Transverse colon (tissue), 4 donors: ENCODE measurements at places on chromosomes 5 and 9. TPM values are rescaled to one million over a fixed set of nuclear protein-coding genes. Genes with fewer than 3 reads are reported as not detected.

Gene RANBP17
- total RNA-seq, result 10.2 TPM

GRCh38 chr5:173281910-173282309, 46.3 kb downstream of the STC2 start:
- DNase-seq, result no peak
- H3K27ac ChIP-seq, result no peak overlapping the region
- no peaks in the 10 kb centered on the region for H3K36me3 ChIP-seq
- H3K4me1 ChIP-seq, result no peaks in the 10 kb centered on the region

Gene LTC4S
- total RNA-seq, result not detected

Gene CAVIN4
- total RNA-seq, result not detected

Gene UBE2QL1
- 0.64 TPM for total RNA-seq

- H3K36me3 ChIP-seq, result no peaks in the 10 kb centered on the region
- no peak for DNase-seq
- peaks cover 2% of the 10 kb centered on the region for H3K4me1 ChIP-seq
- no peaks in the 10 kb centered on the region for H3K27me3 ChIP-seq
Observed at GRCh38 chr5:115460472-115460871, 84.1 kb downstream of the FEM1C start.

DNA sequence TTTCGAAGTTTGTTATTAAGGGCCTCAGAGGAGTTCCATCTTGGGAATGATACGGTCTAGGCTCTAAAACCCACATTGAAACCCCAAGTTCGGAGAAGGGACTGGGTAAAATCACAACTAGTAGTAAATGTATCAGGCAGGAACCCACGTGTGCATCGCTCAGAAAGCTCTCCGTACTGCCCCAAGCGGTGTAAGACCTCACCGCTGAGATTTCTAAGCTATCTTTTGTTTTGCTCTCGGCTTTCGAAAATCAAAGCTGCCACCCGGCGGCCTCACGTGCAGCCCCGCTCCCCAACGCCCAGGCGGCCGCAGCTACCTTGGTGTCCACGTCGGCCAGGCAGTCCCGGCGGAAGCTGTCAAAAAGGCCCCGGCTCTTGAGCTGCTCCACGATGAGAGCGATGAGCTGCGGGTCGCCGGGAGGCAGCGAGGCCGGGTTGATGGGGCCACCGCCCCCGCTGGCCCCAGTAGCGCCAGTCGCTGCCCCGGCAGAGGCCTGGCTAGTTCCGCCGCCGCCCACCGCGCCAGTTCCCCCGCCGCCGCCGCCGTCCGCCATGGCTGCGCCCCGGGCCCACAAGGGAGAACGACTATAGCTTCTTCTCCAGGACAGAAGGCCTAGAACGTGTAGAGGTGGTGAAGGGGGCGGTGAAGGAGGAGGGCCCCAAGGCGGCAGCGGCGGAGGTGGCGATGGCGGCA, 420 bp downstream of the BOD1 start:
- H3K4me1 ChIP-seq, result peaks cover 18% of the 10 kb centered on the region
- H3K4me3 ChIP-seq, result peak overlapping the region; percentile 98
- H3K36me3 ChIP-seq, result no peaks in the 10 kb centered on the region

- H3K4me3 ChIP-seq, result no peak overlapping the region
- DNase-seq, result no peak
- H3K36me3 ChIP-seq, result no peaks in the 10 kb centered on the region
- H3K27me3 ChIP-seq, result peaks cover 51% of the 10 kb centered on the region
- no peak overlapping the region for H3K27ac ChIP-seq
- peaks cover 43% of the 10 kb centered on the region for H3K4me1 ChIP-seq
Observed at GRCh38 chr9:34594177-34594576, 4.7 kb upstream of the CNTFR start.

DNA sequence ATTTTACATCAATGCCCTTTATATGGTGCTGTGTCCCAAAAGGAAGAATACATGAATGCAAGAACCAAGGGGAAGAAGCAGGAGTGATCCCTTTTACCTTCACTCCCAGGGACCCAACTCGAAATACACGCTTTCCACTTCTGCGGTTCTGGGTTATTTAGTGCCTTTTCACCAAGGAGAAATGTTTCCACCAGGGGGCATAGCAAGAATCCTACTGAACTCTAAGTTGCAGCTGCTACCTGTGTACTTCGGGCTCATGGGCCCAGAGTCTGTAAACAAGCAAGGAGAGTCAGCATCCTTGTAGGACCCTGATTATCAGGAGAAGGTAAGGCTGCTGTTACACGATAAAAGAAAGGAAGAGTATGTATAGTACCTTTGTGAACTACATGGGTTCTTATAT, 45.7 kb downstream of the DPYSL3 start:
- H3K27ac ChIP-seq, result no peak overlapping the region
- no peaks in the 10 kb centered on the region for H3K27me3 ChIP-seq
- H3K4me3 ChIP-seq, result no peak overlapping the region
- no peak for DNase-seq
- H3K36me3 ChIP-seq, result no peaks in the 10 kb centered on the region
- peaks cover 2% of the 10 kb centered on the region for H3K4me1 ChIP-seq

Gene FER
- total RNA-seq, result 7.5 TPM

GRCh38 chr5:158398360-158399201, 539.6 kb upstream of the CLINT1 start:
- H3K27ac ChIP-seq, result no peak overlapping the region
- DNase-seq, result no peak
- H3K27me3 ChIP-seq, result no peaks in the 10 kb centered on the region
- H3K36me3 ChIP-seq, result no peaks in the 10 kb centered on the region
- no peak overlapping the region for H3K4me3 ChIP-seq

GRCh38 chr5:14467886-14468285, 113.7 kb upstream of the OTULINL start:
- DNase-seq, result no peak
- peaks cover 29% of the 10 kb centered on the region for H3K4me1 ChIP-seq
- H3K4me3 ChIP-seq, result no peak overlapping the region
- no peak overlapping the region for H3K27ac ChIP-seq

Gene C9orf153
- not detected for total RNA-seq

DNA sequence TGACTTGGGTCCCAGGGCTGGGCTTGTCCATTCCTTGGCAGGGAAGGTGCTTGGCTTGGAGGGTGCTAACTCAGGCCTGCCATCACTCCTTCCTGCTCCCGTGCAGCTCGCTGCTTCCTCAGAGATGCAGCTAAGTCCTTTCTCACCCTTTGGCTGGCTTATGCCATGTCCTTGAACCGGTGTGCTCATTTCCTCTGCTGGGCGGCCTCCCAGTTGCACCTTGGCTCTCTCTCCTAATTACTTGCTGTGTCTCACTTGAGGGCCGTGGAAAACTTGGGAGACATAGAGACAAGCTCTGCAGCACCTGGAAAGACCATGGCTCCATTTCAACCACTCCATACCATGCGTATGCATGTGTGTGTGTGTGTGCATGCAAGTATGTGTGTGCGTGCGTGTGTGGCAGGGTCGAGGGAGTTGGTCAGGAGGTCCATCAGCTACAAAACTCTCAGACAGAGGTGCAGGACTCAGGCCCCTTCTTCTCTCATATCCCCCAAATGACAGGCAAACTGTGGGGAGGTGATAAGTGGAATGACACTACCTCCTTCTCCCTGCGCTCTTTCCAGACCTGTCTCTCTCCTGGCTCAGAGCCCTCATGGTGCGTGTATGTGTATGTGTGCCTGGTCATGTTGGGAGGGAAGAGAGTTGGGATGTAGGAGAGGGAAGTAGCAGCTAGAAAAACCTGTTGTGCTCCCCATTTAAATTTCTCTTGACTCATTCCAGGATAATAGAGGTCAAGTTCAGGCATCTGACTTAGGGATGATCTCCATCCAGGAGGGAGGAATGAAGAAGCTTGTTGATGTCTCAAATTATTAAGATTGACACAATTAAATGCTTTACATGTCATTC, 17.6 kb upstream of the MTMR12 start:
- no peaks in the 10 kb centered on the region for H3K27me3 ChIP-seq
- no peak overlapping the region for H3K4me3 ChIP-seq
- DNase-seq, result no peak
- peak overlapping the region; percentile 70 for H3K27ac ChIP-seq
- peaks cover 20% of the 10 kb centered on the region for H3K4me1 ChIP-seq
- H3K36me3 ChIP-seq, result no peaks in the 10 kb centered on the region

- no peaks in the 10 kb centered on the region for H3K4me1 ChIP-seq
- no peak overlapping the region for H3K4me3 ChIP-seq
- peak; percentile 16 for DNase-seq
Observed at GRCh38 chr5:100430268-100431195, 104.6 kb upstream of the FAM174A start.
